Umbilical cord (tissue), 2 donors: ENCODE measurements at places on chromosomes 2 and 18.

DNA sequence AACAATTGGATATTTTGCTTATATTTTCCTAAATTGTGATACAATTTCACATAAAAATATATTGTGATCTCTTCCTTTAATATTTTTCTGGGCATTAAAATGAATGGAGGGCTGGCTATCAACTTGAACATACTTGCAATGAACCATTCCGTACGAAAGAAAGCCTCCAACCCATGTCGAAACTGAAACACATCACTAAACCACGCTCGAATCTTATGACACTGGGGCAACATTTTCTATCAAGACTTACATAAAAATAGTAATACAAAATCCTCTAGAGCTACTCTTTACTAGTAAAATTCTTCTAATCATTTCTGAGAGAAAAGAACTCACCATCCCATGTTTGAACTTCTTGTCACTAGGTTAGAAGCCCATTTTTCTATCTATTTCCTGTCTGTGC is 132.8 kb upstream of the DOK6 start:
- no peak for DNase-seq

DNA sequence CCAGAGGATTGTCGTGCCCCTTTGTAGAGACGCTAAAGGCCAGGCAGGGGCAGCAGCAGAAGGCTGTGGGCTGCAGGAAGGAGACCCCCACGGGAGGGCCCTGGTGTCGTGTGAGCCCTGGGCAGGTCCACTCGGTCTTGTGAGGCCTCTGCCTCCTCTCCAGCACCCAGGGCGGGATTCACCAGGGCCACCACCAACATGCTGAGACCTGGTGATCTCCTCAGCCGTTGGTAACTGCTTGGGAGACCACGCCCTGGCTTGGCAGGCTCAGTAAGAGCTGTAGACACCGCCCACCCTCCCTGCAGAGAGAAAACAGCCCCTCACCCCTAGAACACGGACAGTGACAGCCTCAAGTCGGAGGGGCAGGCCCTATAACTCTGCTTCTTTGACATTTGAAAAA is 21.1 kb downstream of the MBP start:
- DNase-seq, result no peak

DNA sequence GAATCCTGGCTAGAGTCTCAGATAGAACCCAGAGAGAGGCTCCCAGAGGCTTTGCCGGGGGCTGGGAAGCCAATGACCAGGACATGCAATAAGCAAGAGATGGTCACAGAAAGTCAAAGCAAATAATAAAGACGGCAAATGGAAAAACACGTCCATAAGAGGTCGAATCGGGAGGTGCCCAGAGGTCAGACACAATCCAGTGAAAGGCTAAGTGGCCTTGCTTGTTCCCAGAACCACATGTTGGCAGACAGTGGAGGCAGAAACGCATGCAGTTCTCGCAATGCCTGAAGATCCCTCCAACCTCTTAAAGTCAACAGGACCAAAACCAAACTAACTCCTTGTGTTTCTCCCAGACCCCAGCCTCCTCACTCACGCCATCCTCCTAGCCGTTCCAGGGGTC is 3.0 kb downstream of the CYB5A start:
- no peak for DNase-seq

GRCh38 chr2:43117521-43118143 is 108.8 kb downstream of the ZFP36L2 start:
- DNase-seq, result no peak

DNA sequence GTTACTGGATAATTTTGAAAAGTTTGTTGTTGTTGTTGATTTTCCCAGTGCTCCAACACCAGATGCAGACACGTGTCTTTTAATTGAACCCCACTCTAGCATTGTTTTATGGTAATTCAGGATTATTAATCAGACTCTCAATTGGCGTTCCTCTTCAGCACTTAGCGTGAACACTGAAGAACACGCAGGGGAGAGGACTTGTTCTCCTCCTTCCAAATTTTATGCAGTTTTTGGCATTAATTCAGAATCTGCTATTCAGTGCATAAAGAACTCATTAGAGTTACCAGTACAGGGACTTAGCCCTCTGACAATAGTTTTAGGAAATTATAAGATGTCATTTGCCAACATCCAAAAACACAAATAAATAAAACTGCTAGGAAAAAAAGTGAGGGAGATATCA is 75.5 kb downstream of the SNTG2 start:
- DNase-seq, result no peak

DNA sequence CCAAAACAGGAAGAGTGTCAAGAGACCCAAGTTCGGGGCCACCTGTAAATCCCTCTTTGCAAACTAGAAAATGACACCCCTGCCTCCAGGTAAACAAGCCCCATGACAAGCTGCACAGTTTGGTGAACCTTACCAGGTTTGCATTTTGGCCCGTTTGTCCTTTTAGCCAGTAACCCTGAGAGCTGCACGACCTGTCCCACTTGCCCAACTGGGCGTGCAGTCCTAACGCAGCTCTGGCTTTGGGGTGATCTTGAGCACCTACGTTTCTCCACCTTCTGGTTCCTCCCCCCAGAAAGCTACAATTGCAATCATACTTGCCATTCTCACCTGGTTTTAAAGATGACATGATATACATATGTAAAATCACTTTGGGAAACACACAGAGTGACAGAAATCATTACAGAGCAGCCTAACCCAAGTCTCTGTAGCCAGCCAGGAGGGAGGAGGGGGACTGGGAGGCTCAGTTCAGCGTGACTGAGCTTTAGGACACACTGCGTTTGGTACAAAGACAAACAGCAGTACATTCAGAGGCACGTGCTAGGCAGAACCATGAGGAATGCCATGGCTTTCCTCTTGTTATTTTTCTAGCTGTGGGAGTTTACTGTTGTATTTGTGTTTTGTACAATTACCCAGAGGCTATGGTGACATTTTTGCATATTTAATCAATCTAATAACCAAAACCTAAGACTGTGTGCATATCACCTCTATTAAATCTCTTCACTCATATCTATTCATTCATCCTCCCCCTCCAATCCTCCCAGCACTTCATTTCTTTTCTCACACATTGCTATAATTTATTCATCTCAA is 304.0 kb downstream of the IRS1 start:
- DNase-seq, result no peak

DNA sequence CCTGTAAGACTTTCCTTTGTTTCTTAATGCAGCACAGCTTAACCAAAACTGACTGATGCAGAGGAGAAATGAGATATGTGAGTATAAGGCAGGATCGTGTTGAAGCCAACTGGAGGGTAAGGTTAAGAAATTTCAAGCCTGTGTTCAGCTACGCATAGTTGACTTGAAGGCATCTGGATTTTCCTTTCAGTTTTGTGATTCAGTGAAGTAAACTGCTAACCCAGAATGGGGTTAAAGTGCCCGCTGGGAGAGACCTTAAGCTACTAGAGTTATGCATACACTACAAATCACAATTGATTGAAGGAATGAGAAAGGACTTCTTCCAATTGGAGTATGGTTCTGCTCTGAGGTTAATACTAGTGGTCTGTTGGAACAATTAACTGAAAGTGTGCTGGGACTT is 22.6 kb downstream of the THSD7B start:
- DNase-seq, result no peak

- no peak for DNase-seq
Observed at GRCh38 chr18:27223526-27224291, 38.6 kb upstream of the CHST9 start.

DNA sequence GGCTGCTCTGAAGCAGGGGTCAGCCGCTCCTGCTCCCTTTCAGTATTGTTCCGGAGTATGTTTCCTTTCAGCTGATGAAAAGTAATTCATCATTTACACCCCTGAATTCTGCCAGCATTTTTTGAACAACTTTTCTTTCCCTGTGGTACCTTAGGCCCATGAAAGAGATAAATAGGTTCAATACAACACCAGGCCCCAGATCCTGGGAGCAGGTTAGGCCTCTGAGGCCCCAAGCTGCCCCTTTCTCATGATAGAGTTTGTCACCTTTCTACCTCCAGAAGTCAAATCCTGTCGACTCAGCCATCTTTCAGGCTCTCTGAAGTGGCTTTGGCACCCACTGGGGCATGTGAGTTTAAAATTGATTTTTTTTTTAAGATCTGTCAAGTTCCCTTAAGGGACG is 1415.1 kb upstream of the ZEB2 start:
- DNase-seq, result no peak

GRCh38 chr18:76445741-76446232 is 49.3 kb downstream of the ZNF516 start:
- peak; percentile 31 for DNase-seq

- DNase-seq, result no peak
Observed at GRCh38 chr2:224479826-224480225, 77.9 kb upstream of the FAM124B start.

DNA sequence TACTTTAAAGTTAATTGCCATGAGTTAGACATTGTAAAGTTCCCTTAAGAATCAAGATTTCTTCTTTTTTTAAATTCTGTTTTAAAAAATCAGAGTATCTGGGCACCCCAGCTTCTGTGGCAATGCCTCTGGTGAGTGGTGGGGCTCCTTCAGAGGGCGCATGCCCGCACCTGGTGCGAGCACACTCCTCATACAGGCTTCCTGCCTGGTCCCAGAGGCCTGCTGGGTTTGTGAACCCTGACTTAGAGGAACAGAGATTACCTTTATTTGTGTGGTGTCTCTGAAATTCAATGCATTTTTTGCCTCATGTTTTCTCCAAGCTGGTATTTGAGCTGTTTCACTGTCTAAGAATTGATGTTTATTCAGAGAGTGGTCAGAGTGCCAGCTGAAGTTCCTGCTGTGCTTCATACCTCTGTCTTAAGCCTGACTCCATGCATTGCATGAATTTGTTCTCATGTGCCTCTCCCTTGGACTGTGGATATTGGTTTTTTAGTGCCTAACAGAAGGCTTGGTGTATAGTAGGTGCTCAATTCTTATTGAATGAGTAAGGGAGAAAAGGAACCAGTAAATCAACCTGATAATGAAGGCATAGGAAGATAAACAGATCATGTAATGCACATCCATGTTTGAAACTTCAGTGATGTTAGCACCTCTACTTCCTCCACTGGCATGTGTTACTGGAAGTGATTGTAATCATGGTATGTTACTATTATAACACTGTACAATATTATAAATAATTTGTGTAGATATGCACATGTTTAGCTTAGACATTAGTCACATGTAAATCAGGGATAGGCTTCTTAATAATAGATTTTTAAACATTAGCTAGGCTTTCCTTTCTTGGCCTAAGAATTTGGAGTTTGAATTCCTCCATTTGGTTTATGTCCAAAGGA is 29.0 kb downstream of the PHLPP1 start:
- DNase-seq, result no peak

DNA sequence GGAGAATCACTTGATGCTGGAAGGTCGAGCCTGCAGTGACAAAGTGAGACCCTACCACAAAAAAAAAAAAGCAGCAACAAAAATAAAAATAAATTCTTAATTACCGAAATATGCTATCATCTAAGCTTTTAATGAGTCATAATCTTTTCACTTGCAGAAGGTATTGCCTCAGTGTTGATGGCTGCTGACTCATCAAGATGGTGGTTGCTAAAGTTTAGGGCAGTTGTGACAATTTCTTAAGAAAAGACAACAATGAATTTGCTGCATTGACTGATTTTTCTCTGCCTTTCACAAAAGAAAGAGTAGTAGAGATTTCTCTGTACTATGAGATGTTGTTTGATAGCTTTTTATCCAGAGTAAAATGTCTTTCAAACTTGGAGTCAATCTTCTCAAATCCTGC is 1809.0 kb downstream of the SUCLG1 start:
- no peak for DNase-seq

GRCh38 chr2:53181759-53182158 is 585.8 kb upstream of the CHAC2 start:
- DNase-seq, result no peak

DNA sequence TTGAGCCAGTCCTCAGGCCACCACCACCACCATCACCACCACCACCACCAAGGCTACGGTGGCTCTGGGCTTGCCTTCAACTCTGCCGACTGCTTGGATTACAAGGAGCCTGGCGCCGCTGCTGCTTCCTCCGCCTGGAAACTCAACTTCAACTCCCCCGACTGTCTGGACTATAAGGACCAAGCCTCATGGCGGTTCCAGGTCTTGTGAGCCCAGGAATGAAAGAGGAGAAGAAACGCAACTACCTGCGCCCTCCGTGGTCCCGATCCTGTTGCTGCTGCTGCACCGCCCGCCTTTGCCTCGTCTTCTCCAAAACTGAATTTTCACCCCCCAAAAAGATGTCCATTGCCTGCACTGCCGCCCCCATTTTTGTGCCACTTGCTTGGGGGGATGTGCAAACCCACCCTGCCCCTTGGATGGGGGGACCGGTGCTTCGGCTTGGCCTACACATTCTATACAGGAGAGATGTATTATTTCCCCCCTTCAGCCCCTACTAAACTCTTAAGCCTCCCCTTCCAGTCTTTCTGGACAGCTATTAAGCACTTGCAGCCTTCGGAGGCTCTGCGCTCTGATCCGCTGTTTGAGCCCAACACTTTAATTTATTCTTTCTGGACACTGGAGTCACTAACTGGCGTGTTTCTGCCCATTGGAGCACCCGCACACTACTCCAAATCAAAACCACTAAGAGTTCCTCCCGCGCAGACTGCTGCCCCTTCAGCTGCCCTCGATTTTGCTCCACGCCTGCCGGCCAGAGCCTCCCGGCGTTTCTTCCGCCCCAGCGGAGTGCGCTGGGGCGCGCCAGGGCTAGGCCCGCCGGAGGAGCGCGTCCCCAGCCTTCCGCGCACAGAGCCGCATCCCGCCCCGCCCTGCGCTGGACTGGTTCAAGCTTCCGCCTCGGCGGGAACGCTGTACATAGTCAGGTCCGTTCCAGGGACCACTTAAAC is 5.7 kb downstream of the OTX1 start:
- DNase-seq, result peak; percentile 25

DNA sequence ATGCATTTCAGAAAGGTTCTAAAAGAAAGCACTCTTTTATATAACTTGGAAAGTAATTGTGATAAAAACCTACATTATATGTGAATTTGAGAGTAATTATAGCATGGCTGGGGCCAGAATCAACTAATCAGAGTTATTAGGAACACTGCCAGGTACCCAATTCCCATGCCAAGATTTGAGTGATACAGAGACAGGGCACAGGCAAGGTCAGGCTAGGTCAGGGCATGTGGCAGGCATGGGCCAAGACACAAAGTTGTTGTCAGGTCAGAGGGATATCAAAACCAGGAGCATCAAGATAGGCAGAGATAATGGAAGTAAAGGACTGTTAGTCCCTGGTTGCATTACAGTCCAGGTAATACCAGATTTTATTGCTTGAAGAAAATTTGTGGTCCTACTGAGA is 87.4 kb downstream of the MYO3B start:
- no peak for DNase-seq

GRCh38 chr18:23154823-23155500 is 19.7 kb downstream of the CABLES1 start:
- no peak for DNase-seq

GRCh38 chr2:9097892-9098291 is 94.4 kb upstream of the MBOAT2 start:
- DNase-seq, result no peak
